Activated naive CD4-positive, alpha-beta T cell treated with anti-CD3 and anti-CD28 coated beads, Interleukin-2, amount 50 U/mL, for 16 hours (primary cell): ENCODE measurements at places on chromosomes 3 and 15.

DNA sequence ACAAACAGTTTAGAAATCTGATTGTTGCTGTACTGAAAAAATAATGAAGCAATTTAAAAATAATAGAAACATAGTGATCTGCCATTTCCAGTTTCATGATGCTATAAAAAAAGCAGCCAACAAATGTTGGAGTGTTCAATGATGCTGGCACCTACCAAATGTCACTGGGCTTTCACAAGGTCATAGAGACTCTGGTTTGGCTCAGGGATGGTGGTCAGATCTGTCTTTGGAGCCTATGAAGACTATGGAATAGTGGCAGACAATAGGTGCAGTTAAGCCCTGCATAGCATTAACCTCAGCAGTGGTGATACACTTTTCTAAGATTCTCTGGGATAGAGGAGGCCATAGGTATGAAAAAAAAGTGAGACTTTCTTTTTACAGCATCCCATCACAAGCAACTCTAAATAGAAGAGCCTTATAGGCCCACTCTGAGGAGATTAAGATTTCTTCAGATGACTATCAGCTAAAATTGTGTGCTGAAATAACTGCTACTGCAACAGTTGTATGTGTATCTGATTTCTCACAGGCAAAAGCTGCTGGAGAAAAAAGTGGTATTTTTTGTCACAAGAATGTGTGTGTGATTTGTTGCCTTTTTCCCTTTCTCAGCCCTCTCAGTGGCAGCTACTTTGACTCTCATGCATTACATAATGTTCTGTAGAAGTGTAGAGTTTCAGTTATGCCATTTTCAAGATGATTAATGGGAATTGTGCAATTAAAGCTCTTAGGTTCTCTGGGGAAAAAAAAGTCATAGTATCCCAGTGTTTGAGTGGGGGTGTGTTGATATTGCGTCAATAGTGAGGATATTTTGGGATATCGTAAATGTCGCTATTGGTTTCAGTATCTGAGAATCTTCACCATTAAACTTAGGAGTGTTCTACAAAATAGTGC is 137.4 kb downstream of the MBNL1 start:
- no peak for DNase-seq

DNA sequence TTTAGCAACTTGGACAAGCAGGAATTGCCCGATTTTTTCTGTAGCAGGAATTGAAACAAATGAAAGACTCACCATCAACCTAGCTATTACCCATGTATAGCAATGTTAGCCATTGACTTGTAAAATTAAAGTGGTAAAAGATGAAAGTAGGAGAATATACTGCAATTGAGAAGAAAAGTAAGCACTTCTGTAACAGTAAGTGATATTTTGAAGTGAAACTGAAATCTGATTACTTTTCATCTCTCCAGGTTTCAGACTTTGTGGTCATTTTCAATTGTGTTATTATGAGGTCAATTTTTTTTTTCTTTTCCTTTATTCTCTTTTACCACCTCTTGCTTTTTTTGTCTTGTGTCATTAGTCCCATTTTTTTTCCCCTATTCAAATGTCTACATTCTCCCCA is 1078.2 kb downstream of the ZPLD1 start:
- DNase-seq = no peak

DNA sequence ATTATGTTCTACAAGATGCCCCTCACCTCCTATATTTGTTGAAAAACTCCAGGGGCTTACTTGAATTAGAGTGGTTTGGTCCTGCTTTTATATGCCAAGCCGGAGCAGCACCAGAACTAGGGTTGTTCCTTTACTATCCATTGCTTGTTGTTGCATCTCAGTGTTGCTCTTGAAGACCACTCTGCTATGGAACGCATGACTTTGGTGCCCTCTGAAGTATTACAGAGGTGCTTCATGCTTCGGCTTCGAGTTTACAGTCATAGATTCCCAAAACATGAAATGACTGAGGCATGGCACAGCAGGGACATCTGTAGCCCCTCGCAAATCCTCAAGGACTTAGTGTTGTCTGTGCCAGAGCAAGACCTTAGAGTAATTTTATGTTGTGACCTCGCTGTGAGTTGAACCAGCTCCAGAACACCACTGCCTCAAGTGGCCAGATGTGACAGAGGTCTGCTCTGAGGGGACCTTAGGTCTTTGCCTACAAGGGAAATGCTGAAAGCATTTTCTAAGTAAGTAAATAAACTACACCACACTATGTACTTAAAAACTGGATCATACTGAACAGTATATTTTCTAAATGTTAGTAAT is 67.2 kb upstream of the SIAH2 start:
- no peak for DNase-seq

DNA sequence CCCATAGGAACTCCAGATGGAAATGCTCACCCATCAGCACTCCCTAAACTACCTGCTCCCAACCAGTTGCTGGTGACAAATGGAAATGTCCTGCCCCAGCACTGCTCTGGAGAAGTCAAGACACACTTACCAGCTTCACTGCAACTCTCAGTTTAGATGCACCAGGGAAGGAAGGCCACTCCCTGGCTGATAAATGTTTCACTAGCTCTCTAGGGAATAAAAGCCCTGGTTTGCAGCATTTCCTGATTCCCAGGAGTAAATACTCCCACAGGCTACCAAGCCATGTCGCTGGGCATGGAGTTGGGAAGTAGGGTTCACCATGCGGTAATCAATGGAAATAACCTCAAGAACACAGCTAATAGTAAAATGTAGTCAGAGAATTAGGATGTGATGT is 112.0 kb upstream of the NEO1 start:
- no peak for DNase-seq

DNA sequence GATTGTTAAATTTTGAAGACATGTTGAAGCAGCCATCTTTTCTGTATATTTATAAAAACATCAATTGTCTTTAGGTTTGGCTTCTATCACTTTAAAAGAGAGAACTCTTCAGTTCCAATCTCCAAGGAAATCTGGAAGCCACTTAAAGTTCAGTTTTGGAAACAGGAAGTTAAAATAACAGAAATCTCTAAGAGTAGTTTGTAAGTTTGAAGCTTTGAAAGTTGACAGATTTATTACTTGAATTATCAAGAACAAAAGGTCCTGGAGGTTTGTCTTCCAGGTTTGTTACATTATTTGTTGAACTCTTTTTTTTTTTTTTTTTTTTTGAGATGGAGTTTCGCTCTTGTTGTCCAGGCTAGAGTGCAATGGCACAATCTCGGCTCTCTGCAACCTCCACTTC is 30.0 kb downstream of the RNF111 start:
- no peak for DNase-seq

DNA sequence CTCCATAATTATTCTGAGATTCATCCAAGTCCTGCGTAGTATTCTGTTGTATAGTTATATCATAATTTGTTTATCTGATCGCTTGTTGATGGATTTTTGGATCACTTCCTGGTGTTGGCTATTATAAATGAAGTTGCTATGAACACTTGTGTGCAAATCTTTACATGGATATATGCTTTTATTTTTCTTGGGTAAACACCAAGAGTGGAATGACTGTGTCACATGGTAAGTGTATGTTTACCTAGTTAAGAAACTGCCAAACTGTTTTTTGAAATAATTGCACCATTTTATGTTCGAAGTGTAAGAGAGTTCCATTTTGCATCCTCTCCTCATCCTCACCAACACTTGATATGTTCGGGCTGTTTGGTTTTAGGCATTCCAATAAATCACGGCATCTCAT is 360.4 kb upstream of the FRG2C start:
- DNase-seq = no peak

GRCh38 chr3:12157026-12157425 is 1.7 kb downstream of the TIMP4 start:
- no peak for DNase-seq

DNA sequence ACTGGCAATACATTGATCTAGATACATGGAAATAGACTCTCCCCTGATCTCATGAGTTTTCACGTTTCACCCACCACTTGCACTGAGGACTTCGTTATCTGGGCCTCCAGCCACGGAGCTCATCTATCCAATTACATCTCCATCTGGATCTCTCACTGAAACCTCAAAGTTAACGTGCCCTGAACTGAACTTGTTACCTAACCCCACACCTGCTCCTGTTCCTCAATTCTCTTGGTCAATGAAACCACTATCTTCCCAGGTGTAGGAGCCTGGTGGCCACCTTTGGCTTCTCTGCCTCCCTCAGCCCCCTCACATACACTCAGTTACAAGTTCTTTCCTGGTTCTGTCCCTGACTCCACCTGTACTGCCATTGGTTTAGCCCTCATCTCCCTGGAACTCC is 9.7 kb downstream of the DGKG start:
- DNase-seq = no peak

DNA sequence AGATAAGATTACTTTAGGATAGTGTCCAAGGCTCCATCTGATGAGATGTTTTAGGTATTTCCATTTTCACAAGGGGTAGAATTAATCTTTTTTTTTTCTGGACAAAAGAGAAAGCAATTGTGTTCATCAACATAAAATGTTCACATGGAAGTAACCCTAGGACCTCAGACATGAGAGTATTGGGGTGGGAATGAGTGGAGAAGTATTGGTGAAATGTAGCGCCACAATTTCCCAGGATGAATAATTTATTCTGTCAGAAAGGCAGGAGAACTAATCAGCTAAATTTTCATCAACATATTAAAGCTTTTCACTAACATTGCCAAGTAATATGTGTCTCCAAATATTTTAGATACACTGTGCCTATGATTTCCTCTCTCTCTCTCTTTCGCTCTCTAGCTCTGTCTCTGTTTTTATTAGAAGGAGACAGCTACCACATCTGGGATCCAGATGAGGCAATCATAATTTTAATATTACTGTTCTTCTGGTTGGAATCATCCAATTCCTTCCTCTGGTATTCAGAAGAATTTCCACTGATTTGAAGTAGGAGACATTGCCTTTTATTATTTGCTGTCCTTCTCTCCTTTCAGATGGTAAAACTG is 21.6 kb upstream of the ZNF280D start:
- no peak for DNase-seq

- no peak for DNase-seq
These were observed 12.4 kb downstream of the ISG20 start for GRCh38 chr15:88651136-88651732.

GRCh38 chr3:44995142-44995770 is 19.2 kb downstream of the EXOSC7 start:
- DNase-seq = no peak

DNA sequence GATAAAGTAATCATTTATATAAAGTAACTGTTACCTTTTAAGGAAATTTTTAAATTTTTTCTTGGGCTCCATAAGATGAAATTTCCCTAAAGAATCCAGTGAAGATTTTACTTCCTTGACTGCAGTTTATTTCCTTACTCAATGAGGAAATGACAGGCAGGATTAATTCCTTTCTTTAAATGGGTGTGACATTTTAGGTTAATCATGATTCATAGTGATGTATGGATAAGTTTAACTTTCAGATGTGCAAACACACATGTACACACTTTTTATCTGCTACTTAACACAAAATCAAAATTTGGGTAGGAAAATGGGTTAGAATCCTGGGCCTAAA is 11.2 kb upstream of the LEO1 start:
- DNase-seq = no peak

DNA sequence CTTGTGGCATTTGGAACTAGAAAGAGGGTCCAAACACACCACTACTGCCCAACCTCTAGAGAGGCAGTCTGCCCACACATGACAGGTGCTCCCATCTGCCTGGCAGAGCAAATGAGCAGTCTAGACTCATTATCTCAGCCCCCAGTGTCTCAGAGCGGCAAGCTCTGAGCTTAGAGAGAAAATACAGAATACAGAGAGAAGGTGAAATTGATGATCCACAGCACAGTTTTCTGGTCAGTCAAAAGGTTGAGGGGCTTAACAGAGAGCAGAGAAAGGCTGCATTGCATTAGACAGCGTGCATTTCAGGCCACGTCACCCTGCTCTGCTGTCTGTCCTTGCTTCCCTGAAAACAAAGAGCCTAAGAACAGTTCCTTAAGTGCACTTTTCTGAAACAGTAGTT is 135.1 kb downstream of the KCNMB2 start:
- DNase-seq = no peak

DNA sequence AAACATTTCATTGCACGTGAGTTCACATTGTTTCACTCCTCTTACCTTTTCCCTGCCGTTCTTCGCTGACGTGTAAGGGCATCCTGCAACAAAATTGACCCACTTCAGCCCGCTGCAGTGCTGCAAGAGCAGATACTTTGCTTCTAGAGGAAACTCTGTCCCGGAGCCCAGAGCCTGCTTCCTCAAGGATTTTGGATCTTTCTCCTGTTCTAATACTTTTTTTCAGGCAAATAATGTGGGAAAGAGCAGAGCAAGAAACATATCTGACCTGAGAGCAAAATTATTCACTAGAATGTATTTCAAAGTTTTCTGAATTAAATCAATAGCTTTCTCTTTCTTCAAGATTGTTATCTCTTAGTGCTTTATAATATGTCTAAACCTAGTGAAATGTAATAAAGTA is 303.9 kb downstream of the AGBL1 start:
- no peak for DNase-seq

DNA sequence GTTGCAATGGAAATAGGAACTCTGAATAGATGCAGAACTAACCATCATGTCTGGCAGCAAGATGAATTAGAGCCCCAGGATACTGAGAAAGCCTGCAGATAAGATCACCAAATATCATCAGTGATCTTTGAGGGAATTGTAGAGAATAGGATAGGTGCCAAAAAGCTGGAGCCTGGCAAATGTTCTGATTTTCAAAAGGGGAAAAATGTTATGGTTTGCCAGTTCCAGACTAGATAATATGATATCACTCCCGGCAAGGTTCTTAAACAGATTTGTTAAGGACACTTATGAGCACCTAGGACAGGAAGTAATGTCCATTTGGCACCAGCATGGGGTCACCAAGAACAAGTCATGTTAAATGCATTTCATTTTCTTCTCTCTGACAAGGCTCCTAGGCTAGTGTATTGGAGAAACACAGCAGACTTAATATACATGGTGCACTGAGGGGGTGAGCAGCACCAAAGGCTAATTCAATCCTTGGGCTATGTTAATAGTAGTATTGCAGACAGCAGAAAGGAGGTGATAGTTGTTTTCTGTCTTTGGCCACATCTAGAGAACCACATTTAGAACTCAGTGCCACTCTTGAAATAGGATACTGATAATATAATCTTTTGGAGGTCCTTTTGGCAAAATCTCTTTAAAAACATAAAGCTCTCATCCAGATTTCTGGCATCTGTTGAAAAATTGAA is 4.8 kb downstream of the SRGAP3 start:
- DNase-seq = no peak

DNA sequence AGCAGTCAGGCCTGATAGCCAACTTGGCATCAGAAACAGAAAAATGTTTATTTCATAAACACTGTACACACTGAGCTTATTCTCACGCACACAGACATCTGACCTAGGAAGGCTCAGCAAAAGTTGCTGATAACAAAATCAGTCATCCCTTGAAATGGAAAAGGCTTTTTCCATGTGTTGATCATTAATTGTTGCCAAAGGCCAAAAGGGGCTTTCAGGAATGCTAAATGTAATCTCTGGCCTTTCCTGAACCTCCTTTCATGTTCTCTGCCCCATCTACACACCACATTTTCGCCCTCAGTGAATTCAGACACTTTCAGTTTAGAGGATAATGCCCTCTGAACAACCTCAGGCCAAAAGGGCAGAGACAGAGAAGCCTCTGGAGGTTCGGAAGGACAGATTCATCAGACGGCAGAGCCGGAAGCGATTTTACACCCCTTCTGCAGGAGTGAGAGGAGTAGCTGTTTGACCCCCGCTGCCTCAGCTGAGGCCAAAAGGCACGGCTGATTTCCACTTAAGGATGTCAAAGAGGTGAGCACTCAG is 14.5 kb downstream of the RTP4 start:
- no peak for DNase-seq
